Stimulated activated naive CD4-positive, alpha-beta T cell (primary cell): ENCODE measurements at places on chromosomes 6 and 20.
A peak's percentile ranks its signal among the peaks of the same experiment; 100 is the strongest.

- DNase-seq, result no peak
These were observed 151.3 kb downstream of the DTNBP1 start for GRCh38 chr6:15511248-15512125.

DNA sequence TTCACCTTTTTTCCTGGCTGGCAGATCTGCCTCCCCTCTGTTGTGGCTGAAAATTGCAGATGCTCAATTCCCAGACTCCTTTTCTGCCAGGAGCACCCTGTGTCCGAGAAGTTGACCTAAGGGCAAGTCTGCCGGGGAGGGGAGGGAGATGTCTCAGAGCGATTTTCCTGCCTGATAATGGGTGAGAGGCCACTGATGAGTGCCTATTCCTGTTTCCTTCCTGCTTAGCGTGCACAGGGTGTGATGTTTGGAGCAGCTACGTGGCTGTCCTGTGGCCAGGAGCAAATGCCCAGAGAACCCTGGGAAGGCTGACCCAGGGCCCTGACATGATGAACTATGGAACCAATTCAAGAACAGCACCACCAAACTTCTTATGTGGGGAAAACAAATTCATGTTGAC, 22.5 kb downstream of the SOX4 start:
- DNase-seq, result no peak

GRCh38 chr20:43658069-43658722, 8.7 kb upstream of the MYBL2 start:
- no peak for DNase-seq

- DNase-seq, result no peak
These were observed 203.1 kb upstream of the CNR1 start for GRCh38 chr6:88369262-88369661.

DNA sequence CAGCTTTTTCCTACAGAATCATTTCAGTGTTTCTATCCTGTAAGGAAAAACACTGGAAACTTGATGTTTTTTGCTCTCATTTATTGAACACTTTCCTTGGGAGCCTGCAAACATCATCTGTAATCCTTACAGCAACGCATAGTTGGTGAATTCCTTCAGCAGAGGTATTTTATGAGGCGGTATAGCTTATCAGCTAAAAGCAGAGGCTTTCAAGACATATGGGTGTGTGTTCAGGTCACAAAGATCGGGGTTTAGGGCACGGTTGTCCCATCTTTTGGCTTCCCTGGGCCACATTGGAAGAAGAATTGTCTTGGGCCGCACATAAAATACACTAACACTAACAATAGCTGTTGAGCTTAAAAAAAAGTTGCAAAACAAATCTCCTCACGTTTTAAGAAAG, 185.0 kb downstream of the AIG1 start:
- no peak for DNase-seq

GRCh38 chr6:48826901-48827701, 636.0 kb downstream of the MMUT start:
- DNase-seq, result no peak

GRCh38 chr20:59831024-59831915, 102.2 kb downstream of the SYCP2 start:
- no peak for DNase-seq

- no peak for DNase-seq
These were observed 73.0 kb downstream of the EYA2 start for GRCh38 chr20:46967646-46968045.

DNA sequence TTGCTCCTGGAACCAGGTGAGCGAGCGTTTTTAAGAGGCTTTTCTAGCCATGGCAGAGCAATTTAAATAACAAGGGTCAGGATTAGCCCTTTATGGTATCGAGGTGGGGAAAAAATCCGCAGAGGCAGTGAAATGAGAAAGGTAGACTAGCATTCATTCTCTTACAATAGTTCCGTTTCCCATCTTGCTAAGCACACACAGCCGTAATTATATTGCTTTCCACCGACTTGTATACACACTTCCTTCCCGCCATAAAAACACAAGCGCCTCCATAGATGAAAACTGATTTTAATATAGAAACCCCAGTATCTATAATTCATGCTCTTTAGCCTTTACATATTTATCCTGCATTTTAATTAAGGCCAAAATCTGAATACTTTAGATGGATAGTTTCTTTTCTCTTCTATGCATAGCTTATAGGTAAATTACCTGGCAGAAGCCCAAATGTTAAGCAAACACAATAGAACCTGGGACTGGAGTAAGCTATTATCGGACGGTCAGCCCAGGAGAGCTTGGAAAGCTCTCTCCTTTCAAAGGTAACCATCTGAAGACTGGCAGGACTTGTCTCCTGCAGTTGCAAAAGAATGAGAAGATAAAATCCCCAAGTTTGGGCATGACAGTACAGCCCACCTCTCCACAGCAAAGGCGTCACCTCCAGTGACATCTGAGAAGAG, 90.9 kb upstream of the MC3R start:
- DNase-seq, result no peak

DNA sequence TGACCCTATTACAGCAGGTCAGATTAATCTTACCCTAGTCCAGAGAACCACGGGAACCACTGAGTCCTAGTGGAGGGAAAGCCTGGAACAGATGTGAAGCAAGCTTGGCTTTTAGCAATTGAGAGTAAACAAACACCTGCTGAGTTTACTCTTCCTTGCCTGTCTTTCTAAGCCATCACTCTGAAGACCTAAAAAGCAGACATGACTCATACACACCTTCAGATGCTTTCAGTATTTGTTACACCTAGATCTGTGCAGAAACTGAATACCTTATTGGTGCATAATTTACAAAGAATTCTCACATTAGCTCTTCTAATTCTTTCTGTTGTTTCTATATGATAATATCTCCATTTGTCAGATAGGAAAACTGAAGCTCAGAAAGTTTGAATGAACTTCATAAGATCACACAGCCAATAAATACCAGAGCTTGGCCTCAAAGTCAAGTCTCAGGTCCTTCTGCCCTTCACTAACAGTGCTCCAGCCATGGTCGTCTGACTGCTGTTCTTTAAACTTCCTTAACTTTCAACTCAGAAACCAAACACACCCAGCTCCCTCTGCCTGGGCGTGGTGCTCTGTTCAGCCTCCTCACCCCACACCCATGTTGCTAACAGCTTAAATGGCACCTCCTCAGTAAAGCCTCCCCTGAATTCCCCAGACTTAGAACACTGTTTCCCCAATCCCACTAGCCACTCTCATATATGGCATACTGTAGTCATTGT, 8.6 kb upstream of the GABBR1 start:
- peak; percentile 21 for DNase-seq

- DNase-seq, result no peak
These were observed 98.0 kb downstream of the TTLL2 start for GRCh38 chr6:167422934-167423333.

DNA sequence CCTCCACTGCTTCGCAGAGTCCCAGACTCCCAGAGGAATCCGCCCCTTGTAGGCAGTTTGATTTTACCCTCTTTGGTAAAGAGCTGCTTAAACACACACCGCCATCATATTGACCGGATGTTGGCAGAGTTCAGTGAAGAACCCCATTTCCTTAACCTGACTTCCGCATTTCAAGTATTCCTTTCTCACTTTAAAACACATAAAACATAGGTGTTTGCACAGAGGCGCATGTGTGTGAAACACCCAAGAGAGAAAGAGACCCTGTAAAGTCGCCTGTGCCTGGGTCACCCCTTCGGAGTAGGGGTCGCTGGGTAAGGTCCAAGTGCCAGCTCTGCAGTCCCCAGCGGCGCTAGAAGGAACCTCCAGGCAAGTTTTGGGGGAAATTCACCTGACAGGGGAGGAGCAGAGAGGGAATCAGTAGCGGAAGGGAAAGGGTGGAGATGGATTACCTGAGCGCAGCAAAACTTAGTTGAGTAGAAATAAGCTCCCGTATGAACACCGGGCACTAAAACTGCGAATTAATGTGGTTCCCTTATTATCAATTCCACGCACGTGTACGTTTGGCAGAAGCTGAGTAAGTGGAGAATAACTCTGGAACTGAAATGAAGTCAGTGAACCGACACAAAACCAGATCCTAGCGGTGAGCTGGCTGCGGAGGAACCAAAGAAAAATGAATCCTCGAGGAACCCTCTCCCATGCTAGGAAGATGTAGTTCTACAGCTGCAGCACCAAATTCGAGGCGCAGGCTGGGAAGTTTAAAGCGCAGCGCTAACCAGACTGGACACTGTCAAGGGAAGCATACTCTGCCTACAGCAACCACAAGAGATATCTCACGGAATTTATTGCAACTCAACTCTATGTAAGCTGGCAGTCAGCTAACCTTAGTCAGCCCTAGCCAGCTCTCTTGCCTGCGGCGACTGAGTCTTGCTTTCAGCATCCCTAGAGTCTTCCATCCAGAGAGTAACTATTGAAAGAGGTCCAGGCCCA, 3.5 kb upstream of the HTR1B start:
- no peak for DNase-seq

DNA sequence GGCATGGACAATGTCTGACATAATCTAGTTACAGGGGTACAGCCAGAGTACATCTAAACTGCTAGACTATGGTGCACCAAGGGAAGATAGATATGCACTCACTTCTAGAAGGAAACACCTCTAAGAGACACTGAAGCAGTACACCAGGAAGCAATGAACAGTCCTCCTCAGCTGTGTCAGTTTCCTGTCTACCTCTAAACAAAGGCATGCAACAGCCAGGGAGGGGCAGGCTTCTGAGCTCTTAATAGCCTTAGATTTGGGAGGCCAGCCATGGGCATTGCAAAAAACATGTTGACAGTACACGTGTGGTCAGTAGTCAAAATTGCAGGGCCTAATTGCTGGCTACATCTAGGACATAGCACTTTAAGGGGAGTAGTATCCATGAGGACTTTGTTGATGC, 21.4 kb downstream of the CRYBG1 start:
- DNase-seq, result no peak

- peak; percentile 40 for DNase-seq
These were observed 5.3 kb downstream of the LINC00237 start for GRCh38 chr20:21100578-21101452.

DNA sequence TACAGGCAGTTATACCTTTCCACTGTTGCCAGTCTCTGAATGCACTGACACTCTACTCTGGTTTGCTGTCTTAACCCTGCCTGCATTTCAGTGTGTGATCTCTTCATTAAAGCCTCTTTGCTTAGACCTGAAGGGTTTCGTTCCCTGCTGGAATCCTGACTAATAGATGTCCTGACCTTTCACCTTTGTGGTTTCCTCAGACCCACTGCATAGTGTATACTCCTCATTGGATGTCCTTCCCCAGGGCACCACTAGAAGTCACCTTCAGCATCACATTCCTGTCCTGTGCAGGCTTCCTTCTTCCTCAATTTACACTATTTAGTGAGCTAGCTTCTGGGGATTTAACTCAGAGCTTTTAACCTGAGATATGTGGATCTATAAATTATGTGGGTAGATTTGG, 120.6 kb downstream of the RCAN2 start:
- no peak for DNase-seq
